Aorta (tissue), 5 donors: ENCODE measurements at places on chromosomes 6 and 20. TPM values are rescaled to one million over a fixed set of nuclear protein-coding genes. Genes with fewer than 3 reads are reported as not detected.
A peak's percentile ranks its signal among the peaks of the same experiment; 100 is the strongest.

GRCh38 chr6:146090474-146090873 is 61.6 kb downstream of the GRM1 start:
- no peak overlapping the region for H3K4me3 ChIP-seq
- H3K36me3 ChIP-seq: no peaks in the 10 kb centered on the region
- DNase-seq: no peak
- no peak overlapping the region for H3K27ac ChIP-seq
- H3K4me1 ChIP-seq: no peaks in the 10 kb centered on the region
- H3K27me3 ChIP-seq: no peaks in the 10 kb centered on the region

- no peaks in the 10 kb centered on the region for H3K36me3 ChIP-seq
- DNase-seq: no peak
- no peak overlapping the region for H3K4me3 ChIP-seq
- no peak overlapping the region for H3K27ac ChIP-seq
These were observed 246.6 kb downstream of the GRIK2 start for GRCh38 chr6:101640131-101640530.

GRCh38 chr6:37491171-37491829 is 8.4 kb downstream of the CCDC167 start:
- H3K4me3 ChIP-seq: no peak overlapping the region
- no peaks in the 10 kb centered on the region for H3K36me3 ChIP-seq
- H3K27ac ChIP-seq: no peak overlapping the region
- no peaks in the 10 kb centered on the region for H3K27me3 ChIP-seq

DNA sequence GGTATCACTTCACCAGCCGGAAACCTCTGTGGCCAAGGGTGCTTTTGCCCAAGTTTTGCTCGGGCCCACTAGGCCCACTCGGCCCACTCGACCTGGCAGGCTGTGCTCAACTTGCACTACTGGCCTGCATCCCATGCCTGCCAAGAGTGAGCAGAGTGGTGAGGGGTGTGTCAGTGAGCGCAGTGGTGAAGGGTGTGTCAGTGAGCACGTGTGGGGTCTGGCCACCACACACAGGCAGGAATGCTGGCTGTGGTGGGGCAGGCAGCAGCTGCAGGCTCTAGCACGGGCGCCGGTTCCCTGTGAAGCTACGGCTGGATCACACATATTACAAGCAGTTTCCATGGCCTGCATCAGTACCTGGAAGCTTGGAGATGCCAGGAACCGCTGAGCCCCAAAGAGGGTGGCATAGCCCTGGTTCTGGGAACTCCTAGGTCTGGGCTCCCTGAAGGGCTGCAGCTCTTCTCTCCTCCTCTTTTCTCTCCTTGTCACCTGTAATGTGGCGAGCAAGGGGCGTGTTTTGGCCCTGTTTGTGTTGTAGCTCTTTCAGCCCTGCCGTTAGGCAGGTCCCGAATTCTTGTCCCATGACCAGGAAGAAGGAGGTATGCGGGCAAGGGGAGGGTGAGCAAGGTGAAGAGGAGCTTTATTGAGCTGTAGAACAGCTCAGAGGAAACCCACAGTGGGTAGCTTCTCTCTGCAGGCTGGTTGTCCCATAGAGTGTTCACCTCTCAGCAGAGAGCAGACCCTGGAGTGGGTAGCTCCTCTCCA is 51.0 kb upstream of the CLDN20 start:
- no peak overlapping the region for H3K4me3 ChIP-seq
- no peak for DNase-seq
- no peaks in the 10 kb centered on the region for H3K27me3 ChIP-seq
- no peak overlapping the region for H3K27ac ChIP-seq

- H3K4me1 ChIP-seq: no peaks in the 10 kb centered on the region
- no peaks in the 10 kb centered on the region for H3K36me3 ChIP-seq
- H3K27ac ChIP-seq: no peak overlapping the region
These were observed 159.9 kb downstream of the CD83 start for GRCh38 chr6:14277405-14277930.

- no peaks in the 10 kb centered on the region for H3K4me1 ChIP-seq
- H3K27me3 ChIP-seq: no peaks in the 10 kb centered on the region
- H3K36me3 ChIP-seq: peaks cover 2% of the 10 kb centered on the region
- no peak for DNase-seq
- H3K27ac ChIP-seq: peak overlapping the region; percentile 82
- H3K4me3 ChIP-seq: peak overlapping the region; percentile 90
These were observed 2.0 kb downstream of the CLIC1 start for GRCh38 chr6:31734247-31734820.

DNA sequence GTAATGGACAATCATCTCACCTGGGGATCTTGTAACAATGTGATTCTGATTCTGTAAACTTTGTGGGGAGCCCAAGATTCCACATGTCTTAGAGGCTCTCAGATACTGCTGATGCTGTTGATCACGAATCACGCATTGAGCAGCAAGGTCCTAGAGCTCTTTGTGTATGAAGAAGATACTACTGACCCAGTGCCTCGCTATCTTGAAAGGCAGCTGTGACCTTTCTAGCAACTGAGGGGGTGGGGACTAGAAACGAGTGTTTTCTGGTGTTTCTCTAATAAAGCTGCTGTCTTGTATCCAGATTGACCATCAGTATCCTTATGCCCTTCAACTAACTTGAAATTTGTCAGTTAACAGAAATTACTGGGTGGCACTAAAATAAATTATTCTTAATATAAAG is 142.9 kb downstream of the MTHFD1L start:
- H3K4me1 ChIP-seq: no peaks in the 10 kb centered on the region
- no peak overlapping the region for H3K27ac ChIP-seq
- no peak overlapping the region for H3K4me3 ChIP-seq
- H3K36me3 ChIP-seq: no peaks in the 10 kb centered on the region

DNA sequence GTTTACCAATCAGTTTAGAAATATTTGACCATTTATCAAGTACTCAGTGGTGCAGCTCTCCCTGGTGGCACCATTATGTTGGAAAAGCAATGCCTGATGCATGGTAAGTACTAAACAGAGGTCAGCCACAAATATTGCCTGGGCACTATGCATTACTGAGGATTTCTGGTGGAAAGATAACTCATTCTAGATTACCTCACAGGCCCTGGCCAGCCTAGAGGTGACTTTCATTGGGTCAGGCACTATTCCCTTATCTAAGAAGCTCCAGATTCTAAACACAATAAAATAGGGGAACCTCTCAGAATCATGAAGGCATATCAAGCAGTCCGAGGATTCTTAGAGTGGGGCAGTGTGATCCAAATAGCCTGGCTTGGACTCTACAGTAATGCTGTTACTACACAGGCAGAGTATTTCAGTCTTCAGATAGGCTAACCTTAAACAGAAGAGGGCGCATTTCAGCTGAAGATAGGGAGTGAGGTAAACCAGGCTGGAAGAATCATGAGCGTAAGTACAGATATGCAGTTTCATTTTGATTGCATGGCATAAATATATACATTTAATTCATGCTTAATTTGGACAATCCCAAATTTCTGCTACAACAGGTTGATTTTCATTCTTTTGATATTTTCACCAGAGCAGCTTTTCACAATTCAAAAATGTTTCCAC is 12.1 kb downstream of the LGSN start:
- H3K4me3 ChIP-seq: no peak overlapping the region
- H3K27ac ChIP-seq: no peak overlapping the region
- H3K36me3 ChIP-seq: no peaks in the 10 kb centered on the region
- H3K27me3 ChIP-seq: no peaks in the 10 kb centered on the region
- no peak for DNase-seq

DNA sequence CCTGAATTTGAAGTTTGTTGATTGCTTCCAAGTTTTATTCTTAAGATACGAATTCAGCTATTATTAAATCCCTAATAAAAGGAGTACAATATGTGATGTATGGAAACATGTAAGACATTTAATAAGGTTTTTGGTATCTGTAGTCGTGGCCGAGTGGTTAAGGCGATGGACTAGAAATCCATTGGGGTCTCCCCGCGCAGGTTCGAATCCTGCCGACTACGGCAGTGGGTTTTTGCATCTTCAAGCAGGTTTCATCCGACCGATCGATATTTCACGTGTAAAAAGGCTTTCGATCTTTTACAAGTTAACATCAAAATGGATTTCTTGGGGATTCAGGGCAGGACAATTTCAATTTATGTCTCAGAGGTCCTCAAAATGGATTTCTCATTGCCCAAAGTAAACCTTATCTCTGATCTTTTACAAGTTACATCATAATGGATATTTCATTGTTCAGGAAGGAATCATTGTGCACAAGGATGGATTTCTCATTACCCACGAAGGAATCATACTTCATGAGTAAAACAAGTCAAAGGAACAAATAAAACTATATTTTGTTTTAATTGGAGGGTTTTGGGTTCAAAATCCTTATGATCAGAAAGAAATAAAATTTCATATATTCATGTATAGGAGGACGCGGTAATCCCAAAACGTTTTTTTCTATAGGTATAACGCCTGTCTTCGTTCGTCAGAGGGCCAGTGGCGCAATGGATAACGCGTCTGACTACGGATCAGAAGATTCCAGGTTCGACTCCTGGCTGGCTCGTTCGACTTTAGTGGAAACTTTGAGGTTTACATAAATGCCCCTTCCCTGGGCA is 37.3 kb upstream of the BTN3A2 start:
- H3K27ac ChIP-seq: no peak overlapping the region
- DNase-seq: no peak
- H3K27me3 ChIP-seq: no peaks in the 10 kb centered on the region
- H3K4me1 ChIP-seq: no peaks in the 10 kb centered on the region
- H3K36me3 ChIP-seq: no peaks in the 10 kb centered on the region
- no peak overlapping the region for H3K4me3 ChIP-seq

DNA sequence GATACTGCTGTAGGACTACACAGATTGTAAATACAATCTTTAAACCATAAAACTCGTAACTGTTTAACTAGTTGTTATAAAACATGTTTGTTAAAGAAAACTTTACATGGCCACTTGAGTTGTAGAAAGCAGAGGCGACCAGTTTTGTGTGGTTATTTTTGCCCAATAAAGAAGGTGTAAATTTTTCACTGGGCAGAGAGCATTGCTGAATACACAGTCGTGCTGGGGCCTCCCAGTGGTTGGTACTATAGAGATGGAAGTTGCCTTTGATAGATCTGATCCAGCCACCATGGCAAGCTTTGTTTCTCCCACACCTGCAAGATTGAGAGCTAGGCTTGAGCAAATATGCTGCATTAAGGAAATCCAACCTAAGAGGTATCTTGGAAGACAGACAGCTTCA is 34.0 kb upstream of the YWHAB start:
- H3K4me1 ChIP-seq: no peaks in the 10 kb centered on the region
- no peak for DNase-seq
- H3K4me3 ChIP-seq: no peak overlapping the region
- no peak overlapping the region for H3K27ac ChIP-seq
- H3K27me3 ChIP-seq: no peaks in the 10 kb centered on the region
- H3K36me3 ChIP-seq: no peaks in the 10 kb centered on the region

DNA sequence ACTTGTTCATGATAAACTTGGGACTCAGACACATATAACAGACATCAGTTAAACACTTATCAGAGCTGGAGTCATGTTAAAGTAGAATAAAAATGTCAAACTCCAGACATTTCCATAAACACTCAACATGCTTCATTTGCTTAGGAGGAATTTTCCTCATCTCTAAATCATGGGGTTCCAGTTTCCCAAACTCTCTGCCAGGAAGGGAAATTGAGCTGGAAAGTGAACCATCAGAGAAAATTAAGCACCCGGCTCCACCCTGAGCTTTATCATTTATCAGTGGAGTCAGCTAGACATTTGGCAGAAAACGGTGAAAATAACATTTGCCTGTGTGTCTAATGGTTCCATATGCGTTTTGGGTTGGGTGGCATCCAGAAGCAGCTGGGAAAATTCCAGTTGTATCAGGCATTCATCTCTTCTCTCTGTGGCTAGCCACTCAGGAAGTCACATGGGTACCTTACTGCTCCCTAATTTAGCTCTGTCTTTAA is 25.3 kb upstream of the ZNFX1 start:
- H3K27ac ChIP-seq: no peak overlapping the region
- no peaks in the 10 kb centered on the region for H3K36me3 ChIP-seq
- DNase-seq: no peak
- no peaks in the 10 kb centered on the region for H3K4me1 ChIP-seq
- H3K27me3 ChIP-seq: no peaks in the 10 kb centered on the region
- no peak overlapping the region for H3K4me3 ChIP-seq

- no peak for DNase-seq
- H3K4me3 ChIP-seq: no peak overlapping the region
- no peak overlapping the region for H3K27ac ChIP-seq
- H3K27me3 ChIP-seq: no peaks in the 10 kb centered on the region
These were observed 243.7 kb upstream of the CHD6 start for GRCh38 chr20:41861772-41862422.

- no peaks in the 10 kb centered on the region for H3K4me1 ChIP-seq
- H3K27ac ChIP-seq: no peak overlapping the region
- H3K36me3 ChIP-seq: no peaks in the 10 kb centered on the region
- H3K27me3 ChIP-seq: no peaks in the 10 kb centered on the region
These were observed 4.6 kb upstream of the MDGA1 start for GRCh38 chr6:37702314-37702713.

GRCh38 chr6:1749041-1749440 is 139.3 kb downstream of the FOXC1 start:
- H3K4me1 ChIP-seq: peaks cover 4% of the 10 kb centered on the region
- no peaks in the 10 kb centered on the region for H3K36me3 ChIP-seq
- H3K4me3 ChIP-seq: peak overlapping the region; percentile 70
- H3K27ac ChIP-seq: no peak overlapping the region
- H3K27me3 ChIP-seq: no peaks in the 10 kb centered on the region
- DNase-seq: no peak

GRCh38 chr6:154297721-154298120 is 58.9 kb downstream of the IPCEF1 start:
- H3K27ac ChIP-seq: no peak overlapping the region
- H3K36me3 ChIP-seq: no peaks in the 10 kb centered on the region
- no peak for DNase-seq
- H3K4me3 ChIP-seq: no peak overlapping the region
- H3K27me3 ChIP-seq: no peaks in the 10 kb centered on the region
- H3K4me1 ChIP-seq: peaks cover 2% of the 10 kb centered on the region

GRCh38 chr20:37945091-37945547 is 42.2 kb downstream of the VSTM2L start:
- no peak overlapping the region for H3K4me3 ChIP-seq
- DNase-seq: no peak
- no peaks in the 10 kb centered on the region for H3K27me3 ChIP-seq
- H3K4me1 ChIP-seq: no peaks in the 10 kb centered on the region
- no peak overlapping the region for H3K27ac ChIP-seq

Gene TCF15
- total RNA-seq: 1.0 TPM

Gene DDX39B
- total RNA-seq: 270 TPM

Gene CLIC5
- total RNA-seq: 3.7 TPM

Gene FGD2
- total RNA-seq: 19.9 TPM

Gene IYD
- total RNA-seq: not detected

Gene GGTLC1
- total RNA-seq: not detected
